WTC11 (cell line): ENCODE measurements at places on chromosomes 13 and 19. TPM values are rescaled to one million over a fixed set of nuclear protein-coding genes. Genes with fewer than 3 reads are reported as not detected.

DNA sequence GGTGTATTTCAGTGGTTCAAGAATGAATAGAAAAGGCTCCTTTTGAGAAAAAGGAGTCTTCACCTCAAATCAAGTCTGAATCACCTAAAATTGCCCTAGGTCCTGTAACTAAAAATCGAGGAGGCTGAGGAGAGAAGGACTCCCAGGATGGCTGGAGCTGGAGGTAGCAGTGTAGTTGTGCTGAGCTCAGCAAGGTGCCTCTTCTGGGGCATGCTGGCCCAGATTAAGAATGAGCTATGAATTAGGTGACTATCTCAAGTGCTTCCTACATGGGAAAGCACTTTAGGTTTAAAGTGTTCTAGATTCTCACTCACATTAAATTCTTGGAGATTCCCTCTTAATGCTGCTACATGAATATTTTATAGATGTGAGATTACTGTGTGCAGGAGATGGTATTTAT is 28.8 kb upstream of the KL start:
- no peak overlapping the region for H3K27ac ChIP-seq
- H3K4me3 ChIP-seq = no peak overlapping the region
- H3K36me3 ChIP-seq = no peaks in the 10 kb centered on the region
- DNase-seq = no peak
- peaks cover 2% of the 10 kb centered on the region; the same call in 1 of the 2 replicates for H3K27me3 ChIP-seq

DNA sequence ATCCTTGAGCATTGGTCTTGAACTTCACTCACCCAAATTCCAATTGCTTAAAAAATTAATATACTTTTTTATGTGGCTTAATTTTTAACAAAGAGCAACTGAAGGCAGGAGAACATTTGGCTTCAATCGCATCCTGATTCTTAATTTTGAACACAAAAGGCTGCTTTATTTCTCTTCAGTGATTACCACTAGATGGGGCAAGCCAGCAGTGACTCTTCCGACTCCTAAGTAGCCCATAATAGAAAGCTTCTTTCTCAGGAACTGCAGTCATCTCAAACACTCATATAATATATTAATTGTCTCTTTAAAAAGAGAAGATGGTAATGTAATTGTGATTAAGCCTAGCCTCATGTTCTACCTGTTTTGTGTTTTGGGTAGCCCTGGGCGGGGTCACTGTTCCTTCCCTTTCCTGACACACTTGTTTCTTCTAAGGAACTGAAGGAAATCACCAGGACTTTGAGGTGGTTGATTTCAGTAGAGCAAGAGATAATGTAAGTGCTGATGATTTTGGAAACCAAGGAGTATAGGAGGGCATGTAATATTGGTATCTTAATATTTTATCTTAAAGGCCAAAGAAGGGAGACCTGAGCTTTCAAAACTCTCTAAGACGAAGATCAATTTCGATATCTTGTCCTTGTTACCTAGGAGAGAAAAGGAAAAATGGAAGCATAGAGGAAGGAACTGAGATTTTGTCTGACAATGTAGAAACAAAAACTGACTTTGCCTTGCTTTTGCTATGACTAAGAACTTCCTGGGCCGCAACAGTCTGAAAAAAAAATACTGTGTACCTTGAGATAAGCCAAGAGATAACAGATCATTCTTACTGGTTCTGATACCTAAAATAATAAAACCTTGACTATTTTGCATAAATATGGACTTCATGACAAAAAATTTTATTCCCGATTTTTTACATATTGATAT is 73.1 kb downstream of the TNFSF13B start:
- H3K4me3 ChIP-seq = no peak overlapping the region
- H3K4me1 ChIP-seq = peaks cover 12% of the 10 kb centered on the region
- no peaks in the 10 kb centered on the region; the same call in 1 of the 2 replicates for H3K27me3 ChIP-seq
- H3K36me3 ChIP-seq = no peaks in the 10 kb centered on the region
- DNase-seq = no peak
- no peak overlapping the region for H3K27ac ChIP-seq

- H3K36me3 ChIP-seq = peaks cover 3% of the 10 kb centered on the region; the same call in 1 of the 2 replicates
- no peak overlapping the region for H3K4me3 ChIP-seq
- H3K4me1 ChIP-seq = peaks cover 15% of the 10 kb centered on the region
Observed at GRCh38 chr19:6467384-6467783, 3.3 kb downstream of the CRB3 start.

Gene RNF113B
- not detected in 3 replicates for total RNA-seq
